ENCODE measurements at places on chromosomes 11 and 22.

DNA sequence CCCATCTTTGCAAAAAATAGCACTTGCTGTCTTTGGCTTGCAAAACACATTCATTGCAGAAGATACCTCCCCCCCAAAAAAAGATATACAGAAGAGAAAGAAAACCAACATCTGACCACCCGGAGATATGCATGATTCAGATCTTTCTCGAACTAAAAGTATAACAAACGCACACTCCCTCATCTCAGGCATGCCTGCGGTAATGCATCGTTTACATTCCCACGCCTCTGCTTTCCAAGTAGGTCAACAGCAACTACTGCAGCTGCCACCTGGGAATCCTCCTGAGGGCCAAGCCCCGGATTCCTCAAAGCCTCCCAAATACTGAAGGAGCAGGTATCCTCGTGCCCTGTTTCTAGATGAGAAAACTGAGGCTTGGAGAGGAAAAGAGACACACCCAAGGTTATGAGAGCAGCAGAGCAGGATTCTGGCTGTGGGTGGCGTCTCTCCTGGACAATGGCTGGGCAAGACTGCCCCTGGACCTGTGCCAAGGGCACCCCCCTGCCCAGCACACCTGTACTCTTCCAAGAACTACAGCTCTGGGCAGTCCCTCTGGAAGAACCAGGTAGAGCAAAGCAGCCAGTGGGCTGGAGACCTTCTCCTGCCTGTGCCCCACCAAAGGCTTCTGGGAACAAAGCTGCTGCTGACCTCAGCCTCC is 38.1 kb downstream of the NUP50 start:
- DNase-seq: no peak

GRCh38 chr22:30277547-30278344 is 11.1 kb upstream of the OSM start:
- no peak for DNase-seq

- no peak for DNase-seq
Observed at GRCh38 chr11:6411594-6412031, 7.3 kb downstream of the APBB1 start.

DNA sequence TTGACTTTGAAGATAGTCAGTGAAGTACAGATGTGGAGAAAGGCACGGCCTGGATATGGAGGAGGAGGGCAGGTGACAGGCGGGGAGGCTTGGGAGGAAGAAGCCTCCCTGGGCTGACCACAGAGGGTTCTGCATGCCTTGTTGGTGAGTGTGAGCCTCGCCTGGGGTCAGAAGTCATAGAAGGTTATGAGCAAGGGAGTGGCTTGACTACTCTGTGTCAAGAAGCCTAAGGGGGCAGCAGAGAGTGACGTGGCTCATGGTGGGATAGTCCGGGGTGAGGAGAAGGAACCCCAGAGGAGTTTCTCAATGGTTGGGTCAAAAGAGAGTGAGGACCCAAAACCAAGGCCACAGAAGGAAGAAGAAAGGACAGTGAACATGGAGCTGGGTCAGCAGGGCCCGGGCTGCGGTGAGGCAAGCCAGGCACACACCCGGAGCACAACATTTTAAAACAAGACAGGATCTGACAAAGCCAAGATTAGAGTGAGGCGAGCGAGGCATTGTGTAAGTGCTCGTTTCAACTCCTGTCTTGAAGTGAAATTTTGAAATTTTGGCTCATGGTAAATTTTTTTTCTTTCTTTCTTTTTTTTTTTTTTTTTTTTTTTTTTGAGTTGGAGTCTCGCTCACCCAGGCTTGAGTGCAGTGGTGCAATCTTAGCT is 31.9 kb downstream of the PDGFB start:
- no peak for DNase-seq

DNA sequence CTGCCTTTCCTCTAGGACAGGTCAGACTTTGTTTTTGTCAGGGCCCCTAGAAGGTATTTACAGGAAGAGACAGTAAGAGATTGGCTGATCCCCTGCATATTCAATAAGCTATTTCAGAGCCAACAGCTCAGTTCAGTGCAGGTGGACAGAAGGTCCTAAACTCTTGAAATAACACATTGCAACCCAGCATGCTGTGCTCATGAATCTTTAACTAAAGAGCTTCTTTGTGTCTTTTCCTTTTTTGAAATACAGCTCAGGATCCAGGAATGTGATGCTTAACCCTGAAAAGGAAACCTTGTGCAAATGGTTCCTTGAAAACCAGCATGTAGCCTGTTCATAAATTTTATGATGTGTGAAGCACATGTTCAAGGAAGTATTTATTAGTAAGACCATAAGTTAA is 43.9 kb downstream of the BBOX1 start:
- DNase-seq: no peak

DNA sequence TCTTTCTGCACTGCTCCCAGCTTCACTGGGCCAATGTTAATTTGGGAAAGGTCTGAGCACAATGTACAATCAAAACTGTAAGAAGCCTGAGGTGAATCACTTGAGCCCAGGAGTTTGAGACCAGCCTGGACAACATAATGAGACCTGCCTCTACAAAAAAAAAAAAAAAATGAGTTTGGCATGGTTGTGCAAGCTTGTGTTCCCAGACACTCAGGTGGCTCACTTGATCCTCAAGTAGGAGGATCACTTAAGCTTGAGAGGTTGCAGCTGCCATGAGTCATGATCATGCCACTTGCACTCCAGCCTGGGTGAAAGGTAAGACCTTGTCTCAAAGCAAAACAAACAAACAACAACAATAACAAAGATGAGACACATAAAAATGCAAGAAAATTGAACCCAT is 38.6 kb upstream of the SC5D start:
- DNase-seq: no peak

- no peak for DNase-seq
Observed at GRCh38 chr11:11349870-11350337, 3.1 kb downstream of the CSNK2A3 start.
